ENCODE measurements at places on chromosomes 2 and 18.

GRCh38 chr18:68960355-68960754 lies 162.5 kb downstream of the CCDC102B start:
- no peak for DNase-seq

DNA sequence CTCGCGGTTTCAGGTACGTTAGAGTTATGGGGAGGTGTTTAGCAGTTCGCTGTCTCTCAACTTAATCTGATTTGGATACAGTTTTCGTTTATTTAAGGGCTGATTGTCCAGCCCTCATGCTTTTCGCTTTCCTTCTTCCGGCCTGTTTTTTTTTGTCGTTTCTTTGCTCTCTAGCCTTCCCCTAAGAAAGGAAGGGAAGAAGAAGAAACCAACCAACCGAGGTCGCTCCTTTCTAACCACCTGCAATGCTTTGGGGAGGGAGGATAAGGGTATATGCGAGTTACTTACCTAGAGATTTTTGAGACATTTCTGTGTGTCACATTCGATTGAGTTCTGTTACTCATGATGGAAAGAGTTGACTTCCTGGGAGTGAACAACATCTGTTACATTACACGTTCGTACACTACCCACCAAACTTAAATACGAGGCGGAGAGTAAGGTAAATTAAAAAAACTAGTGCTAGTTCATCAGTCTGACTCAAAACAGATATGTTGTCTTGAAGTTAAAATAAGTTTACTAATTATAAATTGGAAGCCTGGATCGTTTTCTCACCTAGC lies 918 bp downstream of the EIF5B start:
- DNase-seq = no peak

DNA sequence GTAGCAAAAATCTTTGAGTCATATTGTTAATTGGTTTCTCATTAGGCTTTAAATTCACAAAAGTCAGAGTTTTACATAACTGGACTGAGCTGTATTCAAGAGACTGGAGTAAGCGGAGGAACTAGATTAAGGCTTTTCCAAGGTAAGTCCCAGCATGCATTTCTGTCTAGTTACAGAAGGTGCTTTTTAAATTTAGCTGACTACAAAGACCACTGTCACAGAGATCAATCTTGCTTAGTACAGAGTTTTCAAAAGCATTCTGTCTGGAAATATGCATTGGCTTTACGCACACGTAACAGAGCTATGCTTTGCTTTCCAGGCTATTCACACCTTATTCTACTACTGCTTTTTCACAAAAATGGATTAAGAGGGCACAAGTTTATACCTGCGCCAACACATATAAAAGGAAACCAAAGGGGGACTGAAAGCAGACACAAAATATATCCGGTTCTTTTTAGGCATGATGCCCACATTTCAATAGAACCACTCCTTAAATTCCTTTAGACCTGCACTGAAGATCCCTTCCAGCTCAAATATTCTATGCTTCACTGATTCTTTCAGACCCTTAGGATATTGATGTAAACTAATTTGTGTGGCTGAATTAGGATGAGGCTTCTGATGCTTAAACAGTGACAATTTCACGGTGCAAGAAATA lies 560.7 kb upstream of the CRIM1 start:
- no peak for DNase-seq

DNA sequence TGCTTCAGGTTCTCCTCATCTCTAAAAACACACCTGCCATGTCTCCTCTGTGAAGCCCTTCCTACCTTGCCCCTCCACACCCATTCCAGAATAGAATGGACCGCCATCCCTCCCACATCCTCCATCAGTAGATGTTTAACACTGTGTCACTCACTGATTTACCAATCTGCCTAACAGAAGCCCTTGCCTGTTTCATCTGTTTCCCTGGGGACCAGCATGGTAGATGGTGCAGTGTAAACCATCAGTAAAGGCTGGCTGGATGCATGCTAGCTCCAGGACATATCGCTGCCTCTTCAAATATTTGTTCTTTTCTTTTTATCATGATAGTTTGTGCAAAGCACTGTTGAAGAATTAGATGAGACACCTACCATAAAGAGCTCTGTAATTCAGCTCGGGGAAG lies 271.4 kb downstream of the PIEZO2 start:
- DNase-seq = no peak

- DNase-seq = no peak
Measured at GRCh38 chr2:178403671-178404306, 47.2 kb downstream of the PRKRA start.

DNA sequence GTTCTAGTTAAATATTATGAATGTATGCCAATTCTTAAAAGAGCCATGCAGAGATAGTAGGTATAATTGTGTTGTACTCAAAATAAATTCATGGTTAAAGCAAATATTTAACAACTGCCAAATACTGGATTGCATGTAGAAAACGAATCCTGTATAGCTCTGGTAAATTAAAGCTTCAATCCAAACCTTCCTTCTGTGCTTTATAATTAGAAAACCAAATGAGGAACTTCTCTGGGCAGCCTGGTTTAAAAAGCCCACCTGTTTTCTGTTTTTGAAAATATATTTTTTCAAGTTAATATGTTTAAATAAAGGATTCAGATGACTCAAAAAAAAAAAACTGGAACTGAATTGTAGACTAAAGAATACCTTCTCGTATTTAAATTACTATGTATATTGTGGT lies 48.3 kb upstream of the ITGA4 start:
- DNase-seq = no peak

DNA sequence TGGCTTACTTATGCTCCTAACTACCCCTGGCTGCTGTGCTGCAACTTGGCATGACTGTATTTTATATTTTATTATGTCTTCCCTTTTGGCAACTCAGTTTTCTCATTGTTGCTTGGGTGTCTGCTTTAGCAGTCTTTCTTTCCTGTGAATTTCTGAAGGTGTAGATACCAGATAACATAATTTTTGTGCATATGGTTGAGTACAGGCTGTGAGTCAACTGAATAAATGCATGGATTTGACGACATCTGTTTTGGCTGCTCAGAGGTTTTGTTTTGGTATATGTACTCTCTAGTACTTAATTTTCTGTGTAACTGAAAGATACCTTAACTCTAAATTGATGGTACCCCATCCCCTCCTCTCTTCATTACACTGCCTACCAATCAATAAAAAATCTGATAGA lies 303.1 kb downstream of the PTPRM start:
- no peak for DNase-seq

- no peak for DNase-seq
Measured at GRCh38 chr2:108145557-108146326, 94.0 kb upstream of the SULT1C3 start.

GRCh38 chr2:236758406-236758805 lies 188.8 kb downstream of the ACKR3 start:
- no peak for DNase-seq

DNA sequence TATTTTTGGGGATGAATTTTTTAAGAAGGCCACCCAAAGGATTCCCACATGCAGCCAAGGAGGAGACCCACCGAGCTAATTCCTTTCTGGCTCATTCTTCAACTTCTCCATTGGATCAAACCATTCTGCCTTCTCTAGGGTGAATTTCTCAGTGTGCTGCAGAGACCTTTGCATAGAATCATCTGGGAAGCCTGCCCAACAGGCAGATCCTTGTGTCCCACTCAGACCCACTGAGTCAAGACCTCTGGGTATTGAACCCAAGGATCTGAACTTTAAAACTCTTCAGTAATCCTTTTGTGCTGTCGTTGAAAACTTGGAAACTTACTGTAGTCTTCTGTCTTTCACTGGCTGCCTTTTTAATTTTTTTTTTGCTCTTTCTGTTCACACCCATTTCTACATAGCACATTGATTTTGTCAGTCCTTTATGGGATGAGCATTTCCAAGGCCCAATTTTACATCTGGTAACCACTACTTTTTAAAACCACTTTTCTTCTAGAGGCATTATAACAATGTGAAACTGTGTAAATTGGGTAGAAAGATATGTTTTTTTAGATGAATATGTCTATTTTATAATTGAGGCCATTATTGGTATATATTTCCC lies 120.2 kb downstream of the TSN start:
- no peak for DNase-seq

DNA sequence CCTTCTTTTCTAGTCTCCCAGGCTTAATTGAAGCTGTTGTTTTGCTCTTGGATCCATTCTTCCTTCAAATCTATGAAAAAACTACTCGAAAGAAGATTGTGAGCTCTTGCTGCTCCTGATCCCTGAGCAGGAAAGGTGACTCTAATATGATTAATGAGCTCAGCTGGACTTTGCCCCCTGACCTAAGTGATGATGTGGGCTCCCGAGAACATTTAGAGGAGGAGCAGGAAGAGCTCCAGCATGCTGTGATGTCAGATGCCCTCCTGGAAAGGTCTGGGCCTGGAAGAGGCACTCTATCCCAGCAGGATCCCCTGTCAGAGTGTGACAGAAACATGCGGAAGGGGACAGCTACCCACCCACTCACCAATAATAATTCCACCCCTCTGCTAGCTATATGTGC lies 117.9 kb upstream of the PELI1 start:
- no peak for DNase-seq

DNA sequence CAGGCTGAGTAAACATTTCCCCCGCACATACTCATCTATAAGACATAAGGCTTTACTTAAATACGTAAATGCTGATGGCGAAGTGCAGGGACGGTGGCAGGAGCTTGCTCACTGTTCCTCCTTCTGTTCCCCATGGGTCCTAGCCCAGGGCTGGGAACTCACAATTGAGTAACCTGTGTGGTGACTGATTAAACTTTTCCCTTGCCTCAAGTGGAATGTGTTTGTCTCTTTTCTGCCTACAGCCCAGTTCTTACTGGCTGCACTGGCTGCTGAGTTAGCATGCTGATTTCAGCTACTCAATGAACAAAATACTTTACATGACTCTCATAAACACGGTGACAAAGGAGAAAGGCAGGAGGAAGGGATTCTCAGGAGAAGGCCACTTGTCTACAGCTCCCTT lies 87.3 kb downstream of the MARCO start:
- no peak for DNase-seq

GRCh38 chr2:134401081-134401497 lies 147.2 kb downstream of the MGAT5 start:
- no peak for DNase-seq

- no peak for DNase-seq
Measured at GRCh38 chr2:179340678-179341077, 76.0 kb upstream of the SESTD1 start.

DNA sequence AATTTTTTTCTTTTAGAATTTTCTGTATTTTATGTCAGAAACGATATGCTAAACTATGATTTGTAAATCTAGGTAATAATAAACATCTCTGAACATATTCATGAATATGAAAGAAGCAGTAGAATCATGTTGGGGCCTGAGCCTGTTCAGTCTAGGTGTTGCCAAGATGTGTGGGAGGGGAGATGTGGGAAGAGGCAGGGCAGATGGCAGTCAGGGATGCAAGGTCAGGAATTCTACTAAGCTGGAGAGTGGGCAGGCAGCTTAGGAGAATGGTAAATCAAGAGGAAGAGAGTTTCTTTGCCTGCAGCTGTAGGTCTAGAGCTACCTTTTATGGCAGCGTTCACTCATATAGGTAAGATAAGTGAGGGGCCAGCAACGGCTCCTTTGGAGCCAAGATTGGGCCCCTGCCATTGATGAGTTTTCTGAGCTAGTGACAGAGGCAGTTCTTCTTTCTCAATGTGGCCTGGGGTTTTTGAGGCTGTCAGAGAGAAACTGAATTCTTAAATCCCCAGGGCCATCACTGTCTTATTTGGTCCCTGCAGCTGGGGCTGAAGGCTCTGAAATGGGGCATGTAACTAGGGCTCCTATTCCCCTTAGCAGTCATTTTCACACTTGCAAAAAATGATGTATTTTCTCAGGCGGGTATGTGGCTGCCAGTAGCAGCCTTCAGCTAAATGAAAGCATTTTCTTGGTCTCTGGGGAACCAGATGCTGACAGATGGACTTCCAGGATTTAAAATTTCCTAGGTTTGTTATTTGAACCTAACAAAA lies 232.8 kb downstream of the PIK3C3 start:
- DNase-seq = no peak

DNA sequence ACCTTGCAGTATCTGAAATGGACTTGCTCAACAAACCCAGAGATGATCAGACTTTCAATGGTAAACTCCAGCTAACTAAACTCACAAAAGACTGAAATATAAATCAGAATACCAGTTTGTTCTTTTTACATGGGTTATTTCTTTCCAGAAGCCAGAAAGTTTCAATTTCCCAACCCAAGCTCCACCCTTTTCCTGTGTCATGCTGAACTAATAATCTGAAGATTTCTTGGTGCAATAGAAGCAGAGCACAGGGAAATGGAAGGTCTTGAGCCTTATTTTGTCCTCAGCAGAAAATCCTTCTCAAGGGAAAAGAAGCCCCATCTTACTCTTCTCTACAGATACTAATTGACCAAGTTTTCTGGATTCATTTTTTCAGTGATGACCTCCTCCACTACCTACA lies 93.3 kb upstream of the PAPOLG start:
- DNase-seq = no peak

DNA sequence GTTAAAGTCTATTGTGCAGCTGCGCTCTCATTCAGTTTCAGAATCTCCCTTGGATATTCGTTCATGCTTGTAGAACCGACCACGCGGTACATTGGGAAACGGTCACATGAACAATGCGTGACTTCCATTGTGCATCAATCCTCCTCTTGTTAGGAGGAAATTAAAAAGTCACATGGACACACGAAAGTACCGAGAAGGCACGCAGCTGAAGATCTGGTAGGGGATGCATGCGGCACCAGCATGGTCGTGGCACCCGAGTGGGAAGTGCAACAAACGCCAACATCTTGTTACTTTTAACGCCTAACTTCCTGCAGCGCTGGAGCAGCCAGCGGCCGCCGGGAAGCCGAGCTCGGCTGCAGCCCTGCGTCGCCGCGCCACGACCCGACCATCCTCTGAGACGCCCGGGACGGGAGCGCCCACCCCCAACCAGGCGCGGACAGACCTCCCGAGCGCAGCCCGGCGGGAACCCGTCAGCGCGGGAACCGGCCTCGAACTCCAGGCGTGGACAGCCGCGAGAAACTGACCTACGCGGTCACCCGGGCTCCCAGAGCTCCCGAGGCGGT lies 412 bp downstream of the OSBPL1A start:
- peak; percentile 2 for DNase-seq

DNA sequence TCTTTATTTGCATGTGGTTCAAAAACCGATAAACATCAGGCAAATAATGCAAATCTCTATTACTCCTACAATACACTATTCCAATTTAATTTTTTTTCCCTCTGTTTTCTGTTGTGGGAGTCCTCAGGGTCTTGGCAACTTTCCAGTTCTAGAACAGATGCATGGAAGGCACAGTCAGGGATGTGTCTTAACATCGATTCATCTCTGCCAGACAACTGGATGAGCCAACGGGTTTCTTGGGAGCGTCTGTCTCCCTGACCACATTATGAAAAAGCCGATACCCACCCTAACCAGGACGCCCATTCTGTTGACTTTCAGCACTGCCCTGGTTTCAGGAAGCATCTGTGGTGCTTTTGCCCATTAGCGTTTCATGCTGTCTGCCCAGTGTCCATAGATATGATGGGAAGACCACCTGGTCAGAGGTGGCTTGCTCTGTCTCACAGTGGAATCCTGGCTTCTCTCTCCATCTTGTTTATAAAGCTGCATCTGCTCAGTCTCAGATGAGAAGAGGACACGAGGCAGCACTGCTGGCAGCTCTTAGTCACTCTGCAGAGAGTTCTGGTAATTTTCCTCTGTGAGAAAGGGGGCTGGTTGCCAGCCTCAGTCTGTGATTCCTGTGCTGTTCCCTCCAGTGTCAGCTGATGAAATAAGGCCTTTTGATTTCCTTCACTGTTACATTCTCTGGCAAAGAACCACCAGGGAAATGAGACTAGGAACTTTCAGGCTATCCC lies 57.9 kb upstream of the KCNE4 start:
- DNase-seq = no peak

GRCh38 chr18:4146797-4147196 lies 308.3 kb downstream of the DLGAP1 start:
- no peak for DNase-seq
